Right renal pelvis (tissue), 4 donors: ENCODE measurements at places on chromosomes 16 and 17.

GRCh38 chr16:19884611-19885450, at the start of gene GPRC5B:
Gene GPRC5B (minus strand): TSS chr16:19884848. CDS start chr16:19872845, 12,003 bp downstream.
- no peak for DNase-seq

DNA sequence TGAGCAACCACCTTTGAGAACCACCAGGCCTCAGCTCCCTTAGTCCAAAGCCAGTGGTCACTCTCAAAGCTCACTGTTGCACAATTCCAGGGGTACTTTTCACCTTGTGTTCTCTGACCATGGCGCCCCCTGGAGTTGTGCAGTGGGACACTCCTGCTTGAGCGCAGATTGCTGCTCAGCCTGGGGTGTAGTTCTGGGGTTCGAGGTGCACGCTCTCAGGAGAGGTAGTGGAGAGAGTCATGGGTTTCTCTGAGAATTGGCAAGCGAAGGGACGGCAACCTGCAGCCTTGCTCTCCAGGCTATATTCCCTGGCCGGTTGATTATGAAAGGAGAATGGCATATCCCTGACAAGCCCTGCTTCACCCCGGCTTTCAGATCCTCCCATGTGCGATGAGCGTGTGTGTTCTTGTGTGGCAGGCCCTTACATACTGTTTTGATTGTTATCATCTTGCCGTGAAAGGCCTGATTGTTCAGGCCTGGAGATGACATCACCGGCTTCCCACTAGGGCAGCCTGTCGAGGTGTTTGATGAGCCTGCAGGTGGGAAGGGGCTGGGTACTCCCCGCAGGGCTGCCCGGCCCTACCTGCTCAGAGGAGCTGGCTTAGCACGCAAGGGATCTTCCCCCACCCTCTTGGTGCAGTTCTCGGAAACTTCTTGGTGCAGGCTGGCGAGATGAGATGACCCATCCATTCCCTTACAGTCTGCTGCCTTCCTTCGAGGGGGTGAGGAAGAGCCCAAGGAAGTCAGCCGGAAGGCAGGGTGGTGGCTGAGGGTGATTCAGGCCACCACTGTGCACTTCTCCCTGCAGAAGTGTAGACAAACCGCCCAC, 431.2 kb downstream of the SLC39A11 start:
- DNase-seq = no peak

DNA sequence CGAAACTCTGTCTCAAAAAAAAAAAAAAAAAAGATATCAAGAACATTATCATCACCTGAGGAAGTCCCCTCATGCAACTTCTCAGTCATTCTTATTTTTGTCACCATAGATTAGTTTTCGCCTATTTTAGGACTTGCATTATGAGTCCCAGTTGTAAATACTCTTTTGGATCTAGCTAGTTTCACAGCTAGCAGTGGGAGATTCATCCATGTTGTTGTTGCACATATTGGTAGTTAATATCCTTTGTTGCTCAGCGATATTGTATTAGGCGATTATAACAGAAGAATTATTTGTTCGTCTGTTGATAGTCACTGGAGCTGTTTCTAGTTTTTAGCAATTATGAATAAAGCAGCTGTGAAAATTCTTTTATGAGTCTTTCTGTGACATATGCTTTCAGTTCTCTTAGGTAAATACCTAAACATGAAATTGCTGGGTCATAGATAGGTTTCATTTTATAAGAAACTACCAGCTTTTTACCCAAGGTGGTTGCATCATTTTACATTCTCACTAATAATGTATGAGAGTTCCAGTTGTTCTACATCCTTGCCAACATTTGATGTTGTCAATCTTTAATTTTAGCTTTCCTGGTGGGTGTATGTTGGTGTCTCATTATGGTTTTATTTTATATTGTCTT, 40.7 kb upstream of the MAP3K14 start:
- no peak for DNase-seq

DNA sequence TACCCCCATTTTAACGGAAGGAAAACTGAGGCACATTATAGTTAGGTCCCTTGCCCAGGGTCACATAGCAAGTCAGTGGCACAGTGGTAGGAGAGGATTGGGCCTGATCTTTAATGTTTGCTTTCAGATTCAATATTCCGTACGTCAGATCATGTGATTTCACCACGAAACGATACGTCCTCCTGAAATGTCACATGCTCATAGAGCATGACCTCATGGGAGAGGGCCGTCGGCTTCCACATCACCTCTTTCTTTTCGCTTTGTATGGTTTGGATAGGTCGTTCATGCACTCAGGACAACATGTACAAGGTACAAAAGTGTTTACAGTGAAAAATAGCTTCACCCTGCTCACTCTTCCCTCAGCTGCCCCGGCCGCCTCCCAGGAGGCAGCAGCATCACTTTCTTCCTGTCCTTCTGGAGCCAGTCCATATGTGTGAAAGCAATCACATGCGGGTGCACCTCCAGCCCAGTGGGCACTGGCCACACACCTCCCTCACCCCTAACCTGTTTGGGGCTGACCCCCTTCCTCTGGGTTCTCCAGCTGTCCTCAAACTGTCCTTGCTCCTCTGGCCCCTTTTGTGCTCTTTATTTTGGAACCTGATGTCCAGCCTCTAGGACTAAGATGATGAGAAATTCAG, 199.9 kb downstream of the FOXL1 start:
- no peak for DNase-seq

- DNase-seq = no peak
Measured at GRCh38 chr17:45048795-45049563, 2.5 kb downstream of the DCAKD start.
